ENCODE measurements at places on chromosomes 12 and 14.

GRCh38 chr12:80636832-80637231 is 70.6 kb upstream of the MYF6 start:
- DNase-seq: no peak

GRCh38 chr14:68464711-68465110 is 328.2 kb downstream of the ZFP36L1 start:
- peak; percentile 82 for DNase-seq

DNA sequence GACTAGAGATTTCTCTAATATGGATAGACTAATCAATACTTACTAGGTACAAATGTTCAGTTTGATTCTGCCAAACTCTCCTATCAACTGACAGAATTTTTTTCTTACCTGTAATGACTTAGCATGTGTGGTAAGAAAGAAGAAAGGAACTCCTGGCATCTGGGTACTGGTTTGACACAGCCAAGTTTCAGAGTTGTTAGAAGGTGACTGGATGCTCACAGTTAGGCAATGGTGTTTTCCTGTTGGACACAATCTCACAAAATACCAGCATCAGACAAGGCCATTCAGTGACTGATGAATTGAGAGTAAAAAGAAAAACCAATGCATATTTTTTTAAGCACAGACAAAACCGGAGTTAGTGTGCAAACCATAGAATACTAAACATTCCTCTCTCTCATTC is 4.2 kb downstream of the MUCL1 start:
- no peak for DNase-seq

DNA sequence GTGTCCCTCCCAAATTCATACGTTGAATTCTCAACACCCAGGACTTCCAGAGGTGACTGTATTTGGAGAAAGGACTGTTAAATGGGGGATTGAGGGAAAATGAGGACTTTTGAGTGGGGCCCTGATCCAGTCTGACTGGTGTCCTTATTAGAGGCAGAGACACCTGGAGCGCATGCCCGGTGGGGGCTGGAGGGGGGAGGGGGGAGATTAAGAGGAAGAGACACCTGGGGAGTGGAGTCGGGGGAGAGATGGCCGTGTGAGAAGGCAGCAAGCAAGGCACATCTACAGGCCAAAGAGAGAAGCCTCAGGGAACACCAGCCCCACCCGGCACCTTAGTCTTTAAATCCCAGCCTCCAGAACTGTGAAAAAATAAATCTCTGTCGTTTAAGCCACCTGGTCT is 209.7 kb downstream of the SLC41A2 start:
- no peak for DNase-seq

GRCh38 chr14:35471803-35472202 is 62.2 kb upstream of the INSM2 start:
- DNase-seq: no peak

GRCh38 chr14:22512106-22512814 is 76.8 kb downstream of the DAD1 start:
- no peak for DNase-seq

DNA sequence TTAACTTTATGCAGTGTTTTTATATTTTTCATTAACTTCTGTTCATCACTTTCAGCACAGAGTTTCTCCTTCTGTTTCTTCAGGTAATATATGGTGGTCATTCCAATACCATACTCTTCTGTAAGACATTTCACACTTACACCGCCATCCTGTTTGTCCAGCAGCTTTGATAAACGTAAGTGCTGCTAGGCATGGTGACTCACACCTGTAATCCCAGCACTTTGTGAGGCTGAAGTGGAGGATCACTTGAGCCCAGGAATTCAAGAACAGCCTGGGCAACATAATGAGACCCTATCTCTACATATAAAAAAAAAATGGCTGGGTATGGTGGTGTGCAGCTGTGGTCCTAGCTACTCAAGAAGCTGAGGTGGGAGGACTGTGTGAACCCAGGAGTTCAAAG is 55.8 kb downstream of the EXOC5 start:
- DNase-seq: peak; percentile 6

DNA sequence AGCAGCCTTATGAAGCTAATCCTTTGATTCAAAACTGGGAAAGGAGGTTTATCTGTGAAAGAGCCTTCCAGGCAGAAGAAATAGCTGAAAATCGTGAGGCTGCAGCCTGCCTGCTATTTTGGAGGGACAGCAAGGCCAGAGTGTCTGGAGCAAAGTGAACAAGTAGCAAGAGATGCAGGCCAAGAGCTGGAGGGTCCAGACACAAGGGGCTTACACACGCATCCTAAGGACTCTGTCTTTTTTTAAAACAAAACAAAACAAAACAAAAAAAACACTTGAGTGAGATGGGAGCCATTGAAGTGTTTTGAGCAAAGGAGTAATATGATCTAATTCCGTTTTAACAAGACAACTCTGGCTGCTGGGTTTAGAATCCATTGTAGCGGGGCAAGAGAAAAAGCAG is 76.4 kb upstream of the BCAT1 start:
- no peak for DNase-seq

- DNase-seq: no peak
Observed at GRCh38 chr14:101075025-101075800, 171.7 kb upstream of the RTL1 start.

GRCh38 chr12:54133772-54134375 is 54.9 kb downstream of the SMUG1 start:
- DNase-seq: no peak

Data from astrocyte (in vitro differentiated cells and primary cell).